Stimulated activated CD8-positive, alpha-beta memory T cell treated with anti-CD3 and anti-CD28 coated beads, Interleukin-15, amount 100 ng/mL, for 48 hours (primary cell): ENCODE measurements at places on chromosomes 2 and 18.

DNA sequence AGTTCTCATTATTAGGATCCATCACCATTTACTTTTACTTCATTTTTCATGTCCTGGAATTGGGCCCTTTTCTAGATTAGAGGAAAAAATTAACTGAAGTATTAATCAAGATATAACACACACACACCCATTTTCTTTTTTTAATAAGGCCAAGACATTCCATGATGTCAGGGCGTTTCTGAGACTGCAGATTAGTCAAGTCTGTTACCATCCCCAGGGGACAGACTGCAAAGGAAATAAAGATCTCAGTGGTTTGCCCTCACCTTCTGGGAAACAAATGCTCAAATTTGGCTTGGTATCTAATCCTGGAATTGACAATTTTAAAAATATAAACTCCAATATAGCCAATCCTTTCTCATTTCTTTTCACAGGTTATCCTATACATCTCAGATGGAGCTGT is 27.4 kb downstream of the RMP24 start:
- DNase-seq = no peak

DNA sequence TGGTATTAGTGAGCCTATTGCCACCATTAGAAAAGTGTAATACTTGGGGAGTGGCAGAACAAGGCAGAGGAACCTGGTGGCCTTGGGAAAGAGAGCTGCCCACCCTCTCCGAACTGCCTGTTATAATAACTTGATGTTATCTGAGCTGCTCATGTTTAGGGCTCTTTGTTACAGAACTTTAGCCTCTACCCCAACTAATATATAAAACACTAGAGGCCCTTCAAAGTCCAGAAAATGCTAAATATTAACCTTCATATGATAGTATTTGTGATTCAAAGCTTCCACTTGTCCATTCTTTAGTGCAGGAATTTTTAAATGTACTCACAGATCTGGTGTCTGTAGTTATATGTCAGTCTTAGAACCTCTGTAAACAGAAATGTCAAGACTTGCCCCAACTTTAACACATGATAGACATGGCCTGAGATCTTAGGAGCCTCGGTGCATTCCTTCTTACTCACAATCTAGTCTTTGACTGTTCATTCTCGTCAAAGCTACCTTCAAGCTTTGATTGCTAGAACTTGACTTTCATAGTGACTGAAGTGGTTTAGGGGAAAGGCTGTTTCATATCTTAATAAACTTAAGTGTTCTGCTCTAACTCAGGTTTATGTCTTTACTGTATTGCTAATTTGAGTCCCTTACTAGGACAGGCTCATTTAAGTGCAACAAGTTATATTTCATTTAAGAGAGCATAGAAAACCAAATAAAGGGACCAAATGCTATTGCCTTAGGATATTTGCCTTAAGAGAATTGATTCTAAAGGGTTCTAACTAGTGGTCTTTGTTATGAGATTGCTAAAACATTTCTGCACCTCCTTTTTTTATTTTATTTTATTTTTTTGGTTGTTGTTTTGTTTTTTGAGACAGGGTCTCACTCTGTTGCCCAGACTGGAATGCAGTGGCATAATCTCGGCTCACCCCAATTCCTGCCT is 41.6 kb downstream of the DDX1 start:
- DNase-seq = no peak

DNA sequence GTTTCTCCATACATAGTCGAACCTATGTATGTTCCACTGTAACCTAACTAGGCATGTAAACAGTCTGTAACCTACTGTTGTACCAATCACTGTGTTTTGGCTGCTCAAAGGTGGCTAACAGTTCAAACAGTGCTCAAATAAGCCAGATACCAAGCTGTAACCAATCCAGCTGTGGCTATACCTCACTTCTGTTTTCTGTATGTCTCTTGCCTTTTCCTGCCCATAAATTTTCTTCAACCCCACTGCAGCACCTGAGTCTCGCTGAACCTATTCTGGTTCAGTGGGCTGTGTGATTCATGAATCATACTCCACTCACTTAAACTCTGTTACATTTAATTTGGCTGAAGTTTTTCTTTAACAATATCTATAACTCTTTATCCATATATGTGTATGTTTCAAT is 340.7 kb downstream of the LPIN1 start:
- DNase-seq = no peak

DNA sequence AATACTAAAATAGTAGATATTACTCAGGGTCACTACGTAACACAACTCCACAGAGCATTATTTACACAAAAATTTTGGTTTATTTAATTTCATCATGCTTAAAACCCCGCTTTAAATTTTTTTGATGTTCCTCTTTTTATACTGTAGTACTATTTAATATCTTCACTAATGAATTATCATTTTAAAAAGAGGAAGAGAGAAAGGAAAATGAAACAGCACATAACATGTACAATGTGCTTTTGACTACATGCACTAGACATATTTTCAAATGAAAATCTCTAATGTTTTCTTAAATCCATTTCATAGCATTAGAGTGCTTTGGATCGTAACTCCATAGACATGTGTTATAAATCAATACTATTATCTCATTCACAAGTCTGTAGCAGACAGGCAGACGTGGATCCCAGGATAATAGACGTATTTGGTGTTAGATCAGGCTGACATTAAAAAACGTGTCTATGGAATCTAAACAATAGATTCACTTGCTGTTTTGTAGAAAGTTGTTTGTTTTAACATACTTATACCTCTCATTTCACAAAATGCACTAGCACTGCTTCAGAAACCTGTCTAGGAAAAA is 897.0 kb downstream of the CPS1 start:
- no peak for DNase-seq

DNA sequence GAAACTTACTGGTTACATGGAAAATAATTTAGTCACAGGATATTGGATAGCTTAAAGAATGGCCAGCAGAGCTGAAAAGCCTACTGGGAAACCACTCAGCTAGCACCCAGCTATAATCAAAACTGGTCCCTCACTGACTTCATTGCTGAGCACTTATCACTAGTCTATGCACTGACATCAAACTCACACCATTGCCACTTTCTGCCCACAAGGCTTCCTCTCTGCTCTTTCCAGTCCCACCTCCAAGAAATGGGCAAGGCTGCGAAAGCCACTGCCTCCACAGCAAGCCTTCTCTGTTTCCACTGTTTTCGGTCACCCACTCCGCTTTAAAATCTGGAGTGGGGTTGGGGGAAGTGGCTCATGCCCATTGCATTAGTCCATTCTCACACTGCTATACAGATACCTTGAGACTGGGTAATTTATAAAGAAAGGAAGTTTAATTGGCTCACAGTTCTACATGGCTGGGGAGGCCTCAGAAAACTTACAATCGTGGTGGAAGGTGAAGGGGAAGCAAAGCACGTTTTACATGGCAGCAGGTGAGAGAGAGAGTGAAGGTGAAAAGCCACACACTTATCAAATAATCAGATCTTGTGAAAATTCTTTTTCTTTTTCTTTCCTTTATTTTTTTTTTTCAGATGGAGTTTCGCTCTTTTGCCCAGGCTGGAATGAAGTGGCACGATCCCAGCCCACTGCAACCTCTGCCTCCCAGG is 77.0 kb upstream of the CERS6 start:
- DNase-seq = peak; percentile 21

DNA sequence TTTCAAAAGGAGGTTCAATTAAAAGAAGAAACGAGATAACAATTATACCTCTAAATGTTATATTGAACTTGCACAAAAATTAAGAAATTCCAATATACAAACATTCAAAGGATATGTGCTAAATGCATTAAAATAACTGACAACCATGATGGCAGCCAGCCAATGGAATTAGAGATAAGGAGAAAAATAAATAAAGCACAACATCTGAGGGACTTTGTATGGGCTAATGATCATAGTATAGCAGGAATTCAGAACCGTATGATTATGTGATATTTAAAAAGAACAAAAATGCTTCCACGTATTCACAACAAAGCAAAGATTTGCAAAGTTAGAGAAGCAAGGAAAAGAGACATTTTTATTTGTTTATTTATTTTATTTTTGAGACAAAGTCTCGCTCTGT is 1103.0 kb downstream of the CBLN2 start:
- DNase-seq = no peak
